ENCODE measurements at places on chromosomes 4 and X.

DNA sequence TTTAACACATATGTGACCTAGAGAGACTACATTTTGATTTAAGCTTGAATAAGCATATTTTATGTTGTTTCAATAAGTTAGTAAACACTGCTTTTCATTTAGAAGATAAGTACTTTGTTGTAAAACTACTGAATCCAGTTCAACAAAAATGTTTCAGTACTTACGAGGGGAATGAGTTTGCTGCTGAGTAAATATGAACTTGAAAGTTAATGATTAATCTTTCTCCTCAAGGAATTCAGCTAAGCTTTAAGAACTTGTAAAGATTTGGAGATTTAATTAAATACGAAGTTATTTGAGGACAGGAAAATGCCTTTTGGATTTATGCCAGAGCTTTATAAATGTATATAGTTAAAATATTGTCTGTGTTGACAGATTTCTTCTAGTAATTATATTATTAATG, 933.0 kb upstream of the LCORL start:
- DNase-seq, result no peak

DNA sequence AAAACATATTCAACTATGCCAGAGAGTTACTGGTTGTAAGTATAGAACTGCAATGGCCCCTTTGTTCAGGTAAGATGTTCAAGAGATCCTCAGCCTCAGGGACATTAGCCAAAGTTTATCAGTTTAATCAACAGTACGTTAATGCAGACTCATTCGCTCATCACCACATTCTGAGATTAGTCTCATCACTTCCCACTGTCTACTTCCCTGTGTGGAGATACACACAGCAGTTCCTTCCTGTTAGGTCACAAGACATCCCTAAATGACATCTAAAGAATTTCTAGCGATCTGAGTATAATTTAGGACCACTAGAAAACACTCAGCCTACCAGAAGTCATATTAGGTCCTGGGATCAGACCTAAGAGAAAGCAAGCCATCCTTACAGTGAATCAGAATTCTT, 10.4 kb downstream of the SLC10A7 start:
- DNase-seq, result no peak

DNA sequence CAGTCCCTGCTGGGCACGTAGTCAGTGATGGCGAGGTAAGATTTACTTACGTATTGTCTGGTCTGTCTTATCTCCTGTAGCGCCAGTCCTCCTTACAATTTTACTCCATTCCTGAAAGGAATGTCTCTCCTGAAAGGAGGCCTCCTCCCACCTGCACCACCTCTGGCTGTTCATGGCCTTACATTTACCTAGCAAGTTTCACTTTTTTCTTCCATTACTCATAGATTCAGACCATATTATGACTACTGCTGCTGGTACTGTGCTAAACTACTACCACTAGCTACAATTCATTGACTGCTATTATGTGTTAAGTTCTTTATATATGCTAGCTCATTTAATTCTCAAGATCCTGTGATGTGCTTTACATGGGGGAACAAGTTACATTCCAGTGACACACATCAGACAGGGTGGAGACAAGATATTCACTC, 189.9 kb downstream of the BMPR1B start:
- DNase-seq, result peak; percentile 27

DNA sequence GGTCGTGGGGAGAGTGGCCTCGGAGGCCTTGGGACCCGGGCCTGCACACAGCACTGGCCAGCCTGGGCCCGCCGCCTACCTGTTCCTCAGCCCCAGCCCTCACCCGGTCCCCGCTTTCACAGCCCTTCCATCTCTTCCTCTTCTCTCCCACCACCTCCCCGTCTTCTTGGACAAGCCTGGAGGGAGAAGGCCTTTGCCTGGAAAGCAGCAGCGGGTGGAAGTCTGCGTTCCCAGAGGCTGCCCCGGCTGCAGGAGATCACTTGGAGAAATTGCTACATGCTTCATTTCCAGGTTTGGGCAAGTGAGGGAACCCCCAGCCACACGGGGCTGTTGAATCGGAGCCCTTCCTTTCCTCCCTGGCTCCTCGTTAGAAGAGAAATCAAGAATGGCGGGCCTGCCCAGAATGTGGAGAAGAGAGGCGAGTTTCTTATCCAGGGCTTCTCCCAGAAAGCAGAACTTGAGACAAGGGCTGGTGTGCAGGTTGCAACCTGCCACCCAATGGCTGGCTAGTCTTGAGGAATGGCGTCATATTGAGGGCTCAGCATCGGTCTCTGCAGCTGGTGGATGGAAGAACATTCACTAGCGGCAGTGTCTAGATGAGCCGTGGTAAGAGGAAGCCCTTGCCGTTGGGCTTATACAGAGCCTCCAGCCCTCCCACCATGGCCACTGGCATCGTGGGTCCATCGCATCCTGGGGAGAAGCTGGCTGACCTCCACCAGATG, 1.2 kb upstream of the PDZD4 start:
- no peak for DNase-seq

DNA sequence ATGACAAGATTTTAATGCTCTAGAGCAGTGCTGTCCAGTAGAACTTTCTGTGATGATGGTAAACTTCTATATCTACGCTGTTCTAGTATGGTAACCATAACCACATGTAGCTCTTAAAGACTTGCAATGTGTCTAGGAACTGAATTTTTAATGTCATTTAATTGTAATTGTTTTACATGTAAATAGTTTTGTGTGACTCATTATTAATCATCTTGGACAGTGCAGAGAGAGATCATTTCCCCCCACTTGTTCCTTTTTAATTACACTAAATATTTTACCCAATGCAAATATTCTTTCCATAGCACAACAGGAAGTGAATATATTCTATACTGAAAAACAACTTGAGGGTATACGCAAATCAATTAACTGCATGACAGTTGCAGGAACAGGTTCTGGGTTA, 5.8 kb downstream of the ATG4A start:
- no peak for DNase-seq

DNA sequence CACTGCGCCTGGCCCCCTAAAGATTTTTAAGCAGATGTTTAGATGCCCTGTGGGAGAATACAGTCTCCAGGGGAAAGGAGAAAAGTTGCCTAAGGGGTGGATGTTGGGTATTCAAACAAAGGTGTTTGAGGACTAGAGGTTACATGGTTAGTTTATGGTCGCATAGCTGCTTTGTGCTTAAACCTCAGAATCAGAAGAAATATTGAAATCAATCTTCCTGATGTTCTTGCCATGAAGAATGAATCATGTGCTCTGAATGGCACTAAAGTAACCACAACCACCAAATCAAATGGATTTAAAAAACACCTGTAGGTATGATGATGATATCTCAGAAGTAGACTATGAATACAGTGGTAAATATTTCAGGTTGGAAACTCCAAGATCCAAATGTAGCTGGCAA, 42.7 kb upstream of the TEX13A start:
- DNase-seq, result no peak

DNA sequence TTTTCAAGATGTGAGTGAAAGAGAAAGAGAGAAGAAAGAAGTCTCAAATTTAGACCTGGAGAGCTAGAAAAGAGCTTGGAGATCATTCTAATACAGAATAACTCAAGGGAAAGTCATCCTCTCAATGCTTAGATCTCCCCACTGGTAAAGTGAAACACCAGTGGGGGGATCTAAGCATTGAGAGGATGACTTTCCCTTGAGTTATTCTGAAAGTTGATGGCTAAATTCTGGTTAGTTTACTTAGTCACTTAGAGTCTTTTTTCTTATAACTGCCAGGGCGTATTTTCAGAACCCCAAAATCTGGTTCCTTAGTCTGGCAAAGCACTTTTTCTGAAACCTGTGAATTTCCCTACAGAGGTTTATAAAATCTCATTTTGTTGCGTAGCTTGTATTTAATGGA, 198.6 kb downstream of the ARHGAP24 start:
- DNase-seq, result no peak

- DNase-seq, result no peak
These were observed 6.6 kb downstream of the TLL1 start for GRCh38 chr4:165879641-165880040.

- DNase-seq, result no peak
These were observed 76.9 kb downstream of the COL4A6 start for GRCh38 chrX:108361316-108361715.

GRCh38 chr4:40475609-40476008, 140.5 kb downstream of the CHRNA9 start:
- DNase-seq, result no peak

DNA sequence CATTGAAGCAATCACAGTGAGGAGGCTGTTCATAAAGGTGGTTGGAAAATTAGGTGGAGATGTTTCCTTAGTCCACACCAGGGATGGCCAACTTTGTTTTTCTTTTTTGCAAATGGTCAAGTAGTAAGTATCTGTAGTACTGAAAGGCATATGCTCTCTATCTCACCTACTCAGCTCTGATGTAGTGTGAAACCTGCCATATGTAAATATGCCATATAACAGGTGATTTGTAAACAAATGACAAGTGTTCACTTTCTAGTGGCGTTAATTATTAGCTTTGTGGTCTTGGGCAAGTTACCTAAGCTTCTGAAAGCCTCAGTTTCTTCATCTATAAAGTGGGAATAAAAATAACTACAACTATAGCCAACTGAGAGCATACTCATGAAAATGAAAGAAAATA, 421.4 kb upstream of the LCORL start:
- DNase-seq, result no peak

DNA sequence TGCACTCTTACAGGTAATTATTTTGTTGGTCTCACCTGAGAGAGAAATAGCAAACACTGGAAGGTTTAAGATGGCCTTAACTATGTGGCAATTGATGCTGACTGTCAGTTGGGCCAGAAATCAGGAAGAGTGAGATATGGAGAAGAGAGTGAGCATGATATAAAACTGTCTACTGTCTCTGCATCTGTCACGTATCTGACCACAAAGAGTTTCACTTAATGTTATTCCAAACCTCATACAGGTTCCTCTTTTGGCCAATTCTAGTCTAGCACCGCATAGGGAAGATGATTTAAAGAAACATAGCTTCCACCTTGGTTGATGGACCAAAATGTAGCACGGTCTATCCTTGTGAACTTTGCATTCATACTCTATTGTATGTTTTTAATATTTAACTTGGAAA, 381.0 kb upstream of the BOD1L1 start:
- DNase-seq, result no peak

GRCh38 chrX:71168134-71168533, 23.5 kb downstream of the NLGN3 start:
- DNase-seq, result no peak

GRCh38 chr4:140901736-140902336, 145.7 kb upstream of the TBC1D9 start:
- DNase-seq, result no peak

DNA sequence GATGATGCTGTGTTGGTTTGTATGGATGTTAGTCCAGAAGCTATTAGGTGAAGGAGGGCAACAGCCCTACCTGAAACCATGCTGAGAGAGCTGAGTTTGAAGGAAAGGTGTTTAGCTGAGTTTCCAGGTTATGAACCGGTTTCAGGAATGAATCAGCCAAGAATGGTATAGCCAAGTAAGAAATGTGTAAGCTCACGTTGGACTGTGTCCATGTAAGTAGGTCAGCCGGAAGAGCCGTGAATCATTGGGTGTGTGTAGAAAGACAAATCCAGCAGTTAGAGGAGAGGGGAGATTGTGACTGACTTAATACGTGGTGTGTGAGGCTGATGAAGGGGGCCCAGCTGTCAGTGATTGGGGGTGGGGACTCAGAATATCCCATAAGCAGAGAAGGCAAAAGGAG, 77.2 kb upstream of the SPIN4 start:
- no peak for DNase-seq

DNA sequence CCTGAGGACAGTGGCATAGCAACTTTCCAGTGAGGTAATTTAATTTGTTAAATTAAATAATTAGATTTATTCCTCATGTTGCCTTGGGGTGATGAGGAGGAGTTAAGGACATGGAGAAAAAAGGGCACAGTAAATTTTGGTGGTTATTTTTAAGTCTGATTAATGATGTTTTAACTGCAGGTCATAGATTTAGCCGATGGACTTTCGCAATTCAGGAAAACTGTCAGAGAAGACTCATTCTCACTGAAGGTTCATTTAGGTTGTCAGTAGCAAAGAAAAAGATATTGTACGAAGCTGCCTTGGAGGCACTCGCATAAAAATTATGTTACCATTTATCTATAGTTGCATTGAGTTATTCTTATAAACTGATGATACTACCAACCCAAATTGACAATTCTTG, 164.2 kb upstream of the PITX2 start:
- DNase-seq, result no peak

- DNase-seq, result no peak
These were observed 178.2 kb downstream of the PTTG2 start for GRCh38 chr4:38138363-38138762.

DNA sequence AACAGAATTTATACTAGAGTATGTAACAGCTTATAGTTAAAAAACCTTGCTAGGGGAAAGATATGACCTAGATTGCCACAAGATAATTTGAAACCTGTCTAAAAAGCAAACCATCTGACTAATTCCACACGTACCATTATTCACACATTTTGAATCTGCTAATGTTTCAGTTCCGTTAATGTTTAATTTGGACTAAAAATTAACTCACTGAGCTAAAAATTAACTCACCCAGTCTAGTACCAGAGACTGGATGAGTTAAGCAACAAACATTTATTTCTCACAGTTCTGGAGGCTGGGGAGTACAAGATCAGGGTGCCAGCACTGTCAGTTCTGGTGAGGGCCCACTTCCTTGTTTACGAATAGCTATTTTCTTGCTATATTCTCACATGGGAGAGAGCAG, 231.5 kb upstream of the DIAPH2 start:
- no peak for DNase-seq

GRCh38 chrX:110287605-110288004, 30.3 kb downstream of the AMMECR1 start:
- no peak for DNase-seq

- no peak for DNase-seq
These were observed 65.6 kb downstream of the DCAF8L1 start for GRCh38 chrX:27915617-27916016.

- DNase-seq, result no peak
These were observed 56.5 kb downstream of the FBXL5 start for GRCh38 chr4:15598644-15599043.

DNA sequence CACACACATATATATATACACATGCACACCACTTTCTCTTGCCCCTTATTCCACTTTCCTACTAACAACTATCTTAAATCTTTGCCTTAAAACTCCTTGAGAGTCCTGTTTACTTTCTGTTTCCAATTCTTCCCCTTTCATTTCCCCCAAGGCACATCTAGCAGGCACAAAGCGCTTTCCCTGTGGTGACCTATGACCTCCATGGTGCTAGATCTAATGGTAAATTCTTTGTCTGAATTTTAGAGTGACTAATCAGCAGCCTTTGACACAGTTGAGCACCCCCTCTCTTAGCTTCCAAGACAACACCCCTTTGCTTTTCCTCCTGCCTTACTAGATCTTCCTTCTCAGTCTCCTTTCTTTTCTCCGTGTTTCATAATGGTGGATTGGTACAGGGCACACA, 236.4 kb upstream of the TTC29 start:
- DNase-seq, result no peak

- no peak for DNase-seq
These were observed 24.4 kb downstream of the TXK start for GRCh38 chr4:48109413-48110263.

DNA sequence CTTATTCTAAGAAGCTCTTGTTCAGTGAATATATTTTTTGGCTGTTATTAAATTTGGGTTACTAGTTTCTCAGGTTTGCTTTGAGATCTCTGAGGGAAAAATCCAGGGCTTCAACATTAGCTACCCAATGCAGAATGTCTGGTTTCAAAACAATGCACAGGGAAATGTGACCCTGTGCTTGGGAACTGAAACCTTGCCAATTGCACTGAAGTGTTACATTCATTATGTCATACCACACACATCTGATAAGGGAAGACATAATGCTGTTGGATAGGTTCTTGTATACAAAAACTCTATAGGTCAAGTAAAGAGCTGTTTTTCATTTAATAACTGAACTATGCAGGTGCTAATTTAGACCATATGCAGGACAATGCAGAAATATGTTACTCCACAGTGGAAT, 345.3 kb upstream of the BMP3 start:
- no peak for DNase-seq

GRCh38 chrX:15797707-15798106, 7.4 kb downstream of the ZRSR2 start:
- DNase-seq, result no peak
